ENCODE measurements at places on chromosomes 2 and 18.

DNA sequence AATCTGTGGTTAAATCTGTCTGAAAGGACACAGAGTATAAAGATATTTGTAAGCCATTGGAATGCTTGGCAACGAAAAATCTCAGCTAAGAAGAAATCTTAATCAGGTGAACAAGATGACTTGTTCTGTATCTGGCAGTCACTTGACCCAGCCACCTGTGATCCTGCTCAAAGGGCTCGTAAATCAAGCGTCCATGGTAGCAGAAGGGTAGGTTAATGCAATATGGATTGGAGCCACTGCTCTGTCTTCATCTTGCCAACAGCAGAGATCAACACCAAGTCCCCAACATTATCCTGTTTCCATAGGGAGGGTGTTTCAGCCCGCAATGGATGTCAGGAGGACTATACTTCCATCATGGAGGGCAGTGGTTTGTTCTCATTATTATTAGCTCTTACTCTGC is 378.4 kb downstream of the CDH7 start:
- no peak for DNase-seq

DNA sequence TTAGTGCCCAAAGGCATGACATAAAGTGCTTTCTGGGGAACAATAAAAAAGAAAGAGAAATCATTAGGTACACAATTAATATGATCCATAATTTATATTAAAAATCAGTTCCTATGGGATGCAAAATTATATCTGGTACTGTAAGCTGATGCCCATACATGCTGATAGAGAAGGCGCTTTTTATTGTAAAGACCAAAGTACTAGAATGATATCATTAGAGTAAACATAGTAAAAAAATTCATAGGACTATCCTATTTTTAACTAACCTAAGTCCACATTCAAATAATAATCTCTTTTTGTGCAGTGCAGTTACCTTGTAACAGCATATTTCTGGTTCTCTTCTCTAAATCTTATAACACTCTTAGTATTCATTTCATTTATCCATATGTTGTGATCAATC is 252.2 kb downstream of the ASXL3 start:
- no peak for DNase-seq

GRCh38 chr2:11068079-11068741 is 87.1 kb upstream of the SLC66A3 start:
- no peak for DNase-seq

DNA sequence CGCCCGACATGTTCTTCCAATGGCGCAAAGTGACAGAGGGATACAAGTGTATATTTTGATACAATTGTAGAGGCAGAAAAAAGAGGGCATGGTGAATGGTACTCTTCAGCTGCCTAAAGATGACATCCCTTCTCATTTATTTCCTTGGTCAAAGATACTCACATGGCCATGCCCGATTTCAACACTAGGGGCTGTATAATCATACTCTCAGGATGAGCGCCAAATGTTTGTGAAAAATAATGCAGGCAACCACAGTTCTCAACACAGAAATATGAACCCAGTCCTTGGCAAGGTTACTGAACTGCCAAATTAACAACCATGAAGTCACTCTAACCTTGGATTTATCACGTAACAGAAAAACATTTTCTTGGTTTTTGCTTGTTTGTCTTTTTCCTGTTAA is 204.4 kb downstream of the CCDC102B start:
- no peak for DNase-seq

- DNase-seq, result no peak
Measured at GRCh38 chr2:44120428-44120827, 48.2 kb upstream of the PPM1B start.
